ENCODE measurements at places on chromosomes 7 and 10. TPM values are rescaled to one million over a fixed set of nuclear protein-coding genes. Genes with fewer than 3 reads are reported as not detected.

The AKR1C3 gene
- 104 TPM for total RNA-seq

The TAS2R4 gene
- 1.7 TPM for total RNA-seq

The PTN gene
- total RNA-seq = 35.4 TPM

The TAS2R39 gene
- not detected for total RNA-seq

The SRI gene
- total RNA-seq = 183 TPM

The PILRA gene
- total RNA-seq = 0.15 TPM

The CDHR1 gene
- total RNA-seq = not detected

The UCN3 gene
- not detected for total RNA-seq

The CYP26C1 gene
- not detected for total RNA-seq

The SUFU gene
- total RNA-seq = 7.4 TPM

The CTAGE8 gene
- total RNA-seq = not detected

The GPR15LG gene
- not detected for total RNA-seq

The GRID2IP gene
- not detected for total RNA-seq

The RBAK gene
- total RNA-seq = 6.8 TPM

The ATOH7 gene
- not detected for total RNA-seq

The FEZF1 gene
- total RNA-seq = not detected

The FAM25G gene
- total RNA-seq = not detected

The PKD2L1 gene
- not detected for total RNA-seq

The LRRD1 gene
- not detected for total RNA-seq

The AOAH gene
- not detected for total RNA-seq

The CYCS gene
- 24.3 TPM for total RNA-seq

The GALNT17 gene
- not detected for total RNA-seq

The CUZD1 gene
- 0.58 TPM for total RNA-seq

The CEP55 gene
- 3.8 TPM for total RNA-seq

The JAZF1 gene
- total RNA-seq = 10.8 TPM

The DYDC2 gene
- not detected for total RNA-seq

Data from smooth muscle cell of trachea (primary cell).